Muscle of leg (tissue), 16 donors: ENCODE measurements at places on chromosomes 2 and 18. TPM values are rescaled to one million over a fixed set of nuclear protein-coding genes. Genes with fewer than 3 reads are reported as not detected.

The FEV gene
- not detected for polyA plus RNA-seq

DNA sequence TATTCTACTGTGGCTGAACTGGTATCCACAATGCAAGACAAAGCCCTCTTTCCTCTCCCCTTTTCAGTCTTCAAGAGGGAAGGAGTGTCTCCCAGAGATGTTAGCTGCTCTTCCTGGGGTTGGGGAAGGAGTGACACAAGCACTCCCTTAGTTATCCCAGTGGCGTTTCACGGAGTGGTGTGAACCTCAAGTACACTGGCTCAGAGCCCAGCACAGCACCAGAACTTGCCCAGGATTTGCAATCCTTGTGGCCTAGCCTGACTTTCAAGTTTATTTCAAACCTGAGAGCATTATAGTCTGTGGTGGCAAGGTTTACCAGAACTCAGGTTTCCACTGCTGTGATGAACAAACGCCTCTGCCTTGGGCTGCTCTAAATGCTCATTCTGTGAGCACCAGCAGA is 162.5 kb downstream of the CCDC102B start:
- H3K4me3 ChIP-seq = no peak overlapping the region
- H3K36me3 ChIP-seq = no peaks in the 10 kb centered on the region
- DNase-seq = no peak
- no peaks in the 10 kb centered on the region for H3K4me1 ChIP-seq

- H3K4me1 ChIP-seq = peaks cover 24% of the 10 kb centered on the region
- no peaks in the 10 kb centered on the region for H3K36me3 ChIP-seq
- H3K27me3 ChIP-seq = no peaks in the 10 kb centered on the region
- H3K4me3 ChIP-seq = no peak overlapping the region
- H3K27ac ChIP-seq = peak overlapping the region; percentile 95
Measured at GRCh38 chr2:64203858-64204632, 59.8 kb upstream of the PELI1 start.

DNA sequence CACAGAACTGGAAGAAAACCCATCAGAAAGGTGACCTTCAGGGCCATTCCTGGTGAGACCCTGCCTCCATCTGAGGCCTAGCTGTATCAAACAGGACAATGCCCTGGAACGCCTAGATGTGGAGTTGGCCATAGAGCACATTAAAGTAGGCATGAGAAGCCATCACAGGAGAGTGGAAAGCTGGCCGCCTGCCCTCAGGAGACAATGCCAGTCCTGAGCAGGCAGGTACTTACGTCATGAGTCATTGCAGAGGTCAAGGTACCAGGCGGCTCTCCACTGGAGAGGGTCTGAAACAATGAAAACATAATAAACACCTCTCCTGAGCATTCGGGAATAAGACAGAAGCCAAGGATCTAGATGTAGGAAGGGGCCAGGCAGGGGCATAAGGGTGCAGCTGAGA is 68.6 kb downstream of the CCDC93 start:
- no peaks in the 10 kb centered on the region for H3K4me1 ChIP-seq
- H3K27me3 ChIP-seq = no peaks in the 10 kb centered on the region
- H3K36me3 ChIP-seq = peaks cover 71% of the 10 kb centered on the region
- DNase-seq = no peak

DNA sequence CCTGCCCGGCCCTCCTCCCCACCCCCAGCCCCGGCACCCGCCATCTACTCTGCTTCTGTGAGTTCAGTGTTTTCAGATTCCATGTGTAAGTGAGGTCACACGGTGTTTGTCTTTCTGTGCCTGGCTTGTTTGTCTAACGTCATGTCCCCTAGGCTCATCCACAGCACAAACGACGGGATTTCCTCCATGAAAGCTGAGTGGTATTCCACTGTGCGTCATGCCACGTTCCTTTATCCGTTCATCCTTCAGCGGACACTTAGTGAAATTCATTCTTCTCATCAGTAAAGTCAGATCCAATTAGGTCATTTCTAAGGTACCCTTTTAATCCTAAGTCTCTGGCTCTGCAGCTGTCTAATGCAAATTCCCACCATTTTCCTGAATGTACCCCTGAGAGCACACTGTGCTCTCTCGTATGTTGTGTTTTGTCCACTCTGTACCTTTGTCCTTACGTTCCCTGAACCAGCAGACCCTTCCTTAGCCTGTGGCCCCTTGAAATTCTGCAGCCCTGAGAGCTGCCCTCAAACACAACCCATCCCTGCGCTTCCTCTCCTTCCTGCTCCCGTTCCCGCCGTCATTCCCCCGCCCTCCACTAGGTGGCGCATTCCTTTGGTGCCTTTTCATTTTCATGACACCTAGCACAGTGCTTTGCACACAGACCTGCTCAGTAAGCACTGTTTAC is 44.1 kb downstream of the TRAPPC12 start:
- no peak overlapping the region for H3K27ac ChIP-seq
- no peaks in the 10 kb centered on the region for H3K27me3 ChIP-seq
- H3K4me3 ChIP-seq = no peak overlapping the region
- DNase-seq = peak; percentile 37
- H3K36me3 ChIP-seq = peaks cover 60% of the 10 kb centered on the region

DNA sequence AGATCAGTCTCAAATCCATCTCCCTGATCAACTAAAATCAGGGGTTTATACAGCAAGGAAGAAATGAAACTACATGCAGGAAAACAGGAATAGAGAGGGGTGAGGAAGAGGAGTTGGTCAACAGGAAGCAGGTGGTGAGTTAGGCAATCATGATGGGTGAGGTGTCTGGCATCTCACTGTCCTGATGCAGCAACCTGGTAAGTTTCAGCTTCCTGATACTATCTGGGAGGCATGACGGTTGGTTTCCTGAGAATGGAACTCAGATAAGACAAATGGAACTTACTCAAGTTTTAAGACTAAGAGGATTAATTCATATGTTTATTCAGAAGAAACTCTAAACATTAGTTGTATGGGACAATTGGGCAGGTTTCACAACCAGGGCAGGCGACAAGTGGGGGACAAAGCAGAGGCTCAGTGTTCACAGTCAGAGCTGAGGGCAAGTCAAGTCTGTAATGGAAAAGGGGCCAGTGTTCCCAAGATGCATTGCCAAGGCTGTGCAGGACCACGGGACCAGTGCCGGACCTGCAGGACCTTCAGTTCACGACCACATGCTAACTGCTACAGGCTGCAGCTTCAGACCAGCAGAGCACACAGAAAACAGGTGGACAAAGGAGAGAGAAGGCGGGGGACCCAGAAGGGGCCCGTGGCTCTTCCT is 17.7 kb upstream of the GALM start:
- H3K27me3 ChIP-seq = no peaks in the 10 kb centered on the region
- no peak overlapping the region for H3K4me3 ChIP-seq
- no peaks in the 10 kb centered on the region for H3K4me1 ChIP-seq

- H3K4me3 ChIP-seq = no peak overlapping the region
- no peak for DNase-seq
- H3K36me3 ChIP-seq = no peaks in the 10 kb centered on the region
- H3K27me3 ChIP-seq = no peaks in the 10 kb centered on the region
- no peak overlapping the region for H3K27ac ChIP-seq
- H3K4me1 ChIP-seq = no peaks in the 10 kb centered on the region
Measured at GRCh38 chr2:120032297-120032696, 19.4 kb downstream of the EPB41L5 start.

DNA sequence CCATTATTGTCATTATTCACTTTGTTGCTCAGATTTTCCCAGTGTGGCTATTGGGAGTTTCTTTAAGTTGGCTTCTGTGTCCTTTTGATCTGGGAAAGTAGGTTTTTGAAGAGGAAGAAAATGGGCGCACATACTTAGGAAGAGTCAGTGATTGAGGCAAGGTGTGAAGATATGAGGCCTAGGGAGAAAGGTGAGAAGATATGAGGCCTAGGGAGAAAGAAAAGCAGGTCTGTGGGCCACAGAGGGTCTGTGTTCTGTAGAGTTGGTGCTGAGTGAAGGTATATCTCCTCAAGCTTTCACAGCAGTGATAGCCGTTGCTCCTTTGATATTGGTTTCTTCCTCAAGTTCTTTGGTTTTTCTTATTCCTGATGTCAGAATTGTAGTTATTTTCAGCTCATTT is 126.2 kb downstream of the AGPS start:
- no peak for DNase-seq
- H3K27ac ChIP-seq = no peak overlapping the region
- peaks cover 3% of the 10 kb centered on the region for H3K36me3 ChIP-seq
- H3K27me3 ChIP-seq = no peaks in the 10 kb centered on the region
- no peaks in the 10 kb centered on the region for H3K4me1 ChIP-seq
- no peak overlapping the region for H3K4me3 ChIP-seq

GRCh38 chr2:26757873-26758789 is 6.0 kb upstream of the SLC35F6 start:
- H3K4me1 ChIP-seq = peaks cover 5% of the 10 kb centered on the region
- H3K27me3 ChIP-seq = peaks cover 3% of the 10 kb centered on the region
- H3K27ac ChIP-seq = peak overlapping the region; percentile 20

DNA sequence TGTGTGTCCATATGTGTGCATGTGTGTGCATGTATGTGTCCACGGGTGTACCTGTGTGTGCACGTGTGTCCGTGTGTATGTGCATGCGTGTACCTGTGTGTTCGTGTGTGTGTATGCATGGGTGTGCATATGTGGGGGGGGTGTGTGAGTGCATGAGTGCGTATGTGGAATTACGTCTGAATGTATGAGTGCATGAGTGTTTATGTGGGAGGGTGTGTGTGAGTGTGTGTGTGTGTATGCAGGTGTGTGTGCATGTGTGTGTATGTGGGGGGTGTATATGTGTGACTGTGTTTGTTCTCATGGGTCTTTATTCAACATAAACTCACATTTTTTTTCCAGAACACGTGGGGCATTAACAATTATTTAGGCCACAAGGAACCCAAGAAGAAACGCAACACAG is 208.4 kb downstream of the SNTG2 start:
- no peaks in the 10 kb centered on the region for H3K27me3 ChIP-seq
- H3K27ac ChIP-seq = no peak overlapping the region
- H3K36me3 ChIP-seq = no peaks in the 10 kb centered on the region
- H3K4me1 ChIP-seq = peaks cover 11% of the 10 kb centered on the region
- DNase-seq = no peak
- H3K4me3 ChIP-seq = no peak overlapping the region

DNA sequence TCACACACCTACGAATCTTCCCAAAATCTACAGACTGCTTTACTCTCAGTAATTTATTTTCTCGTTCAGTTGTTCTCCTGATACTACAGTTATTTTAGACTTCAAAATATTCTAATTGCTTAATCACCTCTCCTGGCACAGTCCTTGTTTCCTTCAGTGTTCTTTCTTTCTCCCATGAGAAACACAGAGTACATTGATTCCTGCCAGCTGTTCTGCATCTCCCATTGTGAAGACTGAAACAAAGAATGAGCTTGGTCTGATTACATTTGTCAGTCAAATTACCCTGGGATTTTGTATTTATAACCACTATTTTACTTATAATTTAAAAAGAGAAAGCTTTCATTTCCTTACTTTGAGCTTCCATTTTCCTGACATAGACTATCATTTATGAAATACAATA is 63.9 kb upstream of the TANK start:
- H3K4me3 ChIP-seq = no peak overlapping the region
- H3K27me3 ChIP-seq = no peaks in the 10 kb centered on the region
- no peaks in the 10 kb centered on the region for H3K4me1 ChIP-seq
- DNase-seq = no peak
- H3K36me3 ChIP-seq = no peaks in the 10 kb centered on the region

GRCh38 chr2:176468457-176469113 is 199.3 kb downstream of the MTX2 start:
- no peak overlapping the region for H3K27ac ChIP-seq
- H3K36me3 ChIP-seq = no peaks in the 10 kb centered on the region
- peaks cover 2% of the 10 kb centered on the region for H3K4me1 ChIP-seq
- no peak overlapping the region for H3K4me3 ChIP-seq

The TSPYL6 gene
- not detected for polyA plus RNA-seq

GRCh38 chr2:109538546-109538945 is 75.2 kb downstream of the SEPTIN10 start:
- no peak overlapping the region for H3K27ac ChIP-seq
- peaks cover 5% of the 10 kb centered on the region for H3K4me1 ChIP-seq
- DNase-seq = no peak
- no peaks in the 10 kb centered on the region for H3K27me3 ChIP-seq
- no peaks in the 10 kb centered on the region for H3K36me3 ChIP-seq
- no peak overlapping the region for H3K4me3 ChIP-seq

GRCh38 chr2:19837235-19837766 is 64.5 kb downstream of the TTC32 start:
- DNase-seq = no peak
- no peak overlapping the region for H3K27ac ChIP-seq
- no peak overlapping the region for H3K4me3 ChIP-seq

GRCh38 chr2:201999279-201999678 is 34.4 kb upstream of the FZD7 start:
- peaks cover 7% of the 10 kb centered on the region for H3K4me1 ChIP-seq
- H3K4me3 ChIP-seq = no peak overlapping the region
- DNase-seq = peak; percentile 50
- H3K27me3 ChIP-seq = peaks cover 2% of the 10 kb centered on the region
- no peaks in the 10 kb centered on the region for H3K36me3 ChIP-seq

DNA sequence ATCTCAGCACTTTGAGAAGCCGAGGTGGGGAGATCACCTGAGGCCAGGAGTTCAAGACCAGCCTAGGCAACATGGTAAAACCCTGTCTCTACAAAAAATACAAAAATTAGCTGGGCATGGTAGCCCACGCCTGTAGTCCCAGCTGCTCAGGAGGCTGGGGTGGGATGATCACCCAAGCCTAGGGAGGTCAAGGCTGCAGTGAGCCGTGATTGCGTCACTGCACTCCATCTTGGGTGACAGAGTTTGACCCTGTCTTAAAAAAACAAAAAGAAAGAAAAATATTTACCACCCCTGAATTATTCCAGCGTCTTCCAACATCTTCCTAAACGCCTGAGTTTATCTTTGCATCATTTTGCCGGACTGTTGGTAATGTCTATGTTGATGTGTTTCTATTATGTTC is 6.2 kb upstream of the IGFBP5 start:
- no peaks in the 10 kb centered on the region for H3K36me3 ChIP-seq
- no peak overlapping the region for H3K27ac ChIP-seq
- no peak for DNase-seq
- H3K4me1 ChIP-seq = peaks cover 36% of the 10 kb centered on the region
- H3K4me3 ChIP-seq = no peak overlapping the region

- H3K27ac ChIP-seq = no peak overlapping the region
- H3K36me3 ChIP-seq = no peaks in the 10 kb centered on the region
- no peaks in the 10 kb centered on the region for H3K27me3 ChIP-seq
- no peak overlapping the region for H3K4me3 ChIP-seq
- DNase-seq = no peak
- H3K4me1 ChIP-seq = no peaks in the 10 kb centered on the region
Measured at GRCh38 chr2:186456941-186457340, 29.1 kb upstream of the ZC3H15 start.

The SLC4A3 gene
- polyA plus RNA-seq = 15.0 TPM

DNA sequence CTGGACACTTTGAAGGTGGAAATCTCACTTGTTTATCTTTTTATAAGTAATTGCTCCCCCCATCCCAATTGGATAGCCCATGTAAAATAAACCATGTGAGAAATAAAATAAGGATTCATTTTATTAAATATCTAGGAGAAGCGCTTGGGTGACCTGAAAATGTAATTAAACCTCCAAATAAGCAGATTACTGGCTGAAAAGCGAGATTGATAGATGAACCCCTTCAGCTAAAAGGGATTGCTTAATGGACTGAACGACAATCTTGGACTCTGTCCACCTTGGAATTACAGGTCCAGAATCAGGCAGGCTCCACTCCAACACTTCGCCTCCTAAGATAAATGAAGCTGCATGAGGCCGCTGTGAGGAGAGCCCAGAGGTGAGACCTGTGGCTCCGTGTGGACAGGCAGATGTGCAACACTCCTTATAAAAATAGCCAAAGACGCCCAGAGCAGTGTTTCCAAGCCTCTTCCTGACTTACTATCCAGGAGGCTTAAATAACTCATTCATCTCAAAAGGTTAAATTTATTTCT is 441.5 kb downstream of the MTX2 start:
- DNase-seq = peak; percentile 20
- H3K36me3 ChIP-seq = no peaks in the 10 kb centered on the region
- no peaks in the 10 kb centered on the region for H3K27me3 ChIP-seq
- no peak overlapping the region for H3K4me3 ChIP-seq
- H3K27ac ChIP-seq = no peak overlapping the region
